ENCODE measurements at places on chromosomes 4 and X. TPM values are rescaled to one million over a fixed set of nuclear protein-coding genes. Genes with fewer than 3 reads are reported as not detected.

The MMGT1 gene
- polyA plus RNA-seq = 11.7 TPM

The SEC24D gene
- 17.9 TPM for polyA plus RNA-seq

The ADAM29 gene
- not detected for polyA plus RNA-seq

The CYSLTR1 gene
- polyA plus RNA-seq = not detected

The PAGE1 gene
- not detected for polyA plus RNA-seq

Data from foreskin keratinocyte (primary cell).